AML-193 (cell line): ENCODE measurements at places on chromosomes 1 and 21.

GRCh38 chr1:222784371-222784770 is 30.5 kb upstream of the DISP1 start:
- DNase-seq: no peak

- DNase-seq: no peak
Observed at GRCh38 chr1:209324901-209325871, 258.3 kb upstream of the CAMK1G start.

- DNase-seq: no peak
Observed at GRCh38 chr1:205015241-205015640, 27.8 kb upstream of the CNTN2 start.

DNA sequence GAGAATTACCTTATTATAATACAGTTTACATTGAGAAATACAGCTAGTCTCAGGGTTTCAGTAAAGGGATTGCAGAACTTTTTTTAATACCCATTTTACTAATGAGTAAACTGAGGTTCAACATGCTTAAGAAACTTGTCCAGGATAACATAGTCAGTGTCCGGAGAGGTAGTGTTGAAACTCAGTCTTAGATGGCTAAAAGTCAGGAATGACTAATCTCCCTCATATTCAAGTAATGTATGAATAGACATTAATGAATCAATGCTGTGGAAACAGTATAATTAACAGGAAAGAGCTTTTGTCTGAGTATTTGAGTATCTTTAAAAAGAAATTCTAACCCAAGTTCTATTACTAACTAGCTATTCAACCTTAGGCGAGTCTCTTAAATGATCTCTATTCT is 397.6 kb downstream of the PLA2G4A start:
- no peak for DNase-seq

- no peak for DNase-seq
Observed at GRCh38 chr1:236480758-236481436, 42.9 kb upstream of the LGALS8 start.

DNA sequence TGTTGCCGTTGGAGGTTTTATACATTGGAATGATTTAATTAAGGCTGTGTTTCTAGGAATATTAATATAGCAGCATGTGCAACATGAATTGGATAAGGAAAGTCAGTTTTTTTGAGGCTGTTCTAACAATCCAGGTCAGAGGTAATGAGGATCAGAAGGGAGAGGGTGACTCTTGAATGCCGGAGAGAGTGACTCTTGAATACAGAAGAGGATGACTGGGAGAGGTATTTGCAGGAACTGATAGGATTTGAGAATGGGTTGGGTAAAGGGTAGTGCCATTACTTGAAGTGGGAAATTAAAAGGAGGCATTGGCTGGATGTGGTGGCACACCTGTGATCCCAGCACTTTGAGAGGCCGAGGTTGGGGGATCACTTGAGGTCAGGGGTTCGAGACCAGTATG is 55.6 kb upstream of the MACF1 start:
- no peak for DNase-seq

GRCh38 chr1:186634511-186634910 is 45.7 kb downstream of the PTGS2 start:
- DNase-seq: no peak

DNA sequence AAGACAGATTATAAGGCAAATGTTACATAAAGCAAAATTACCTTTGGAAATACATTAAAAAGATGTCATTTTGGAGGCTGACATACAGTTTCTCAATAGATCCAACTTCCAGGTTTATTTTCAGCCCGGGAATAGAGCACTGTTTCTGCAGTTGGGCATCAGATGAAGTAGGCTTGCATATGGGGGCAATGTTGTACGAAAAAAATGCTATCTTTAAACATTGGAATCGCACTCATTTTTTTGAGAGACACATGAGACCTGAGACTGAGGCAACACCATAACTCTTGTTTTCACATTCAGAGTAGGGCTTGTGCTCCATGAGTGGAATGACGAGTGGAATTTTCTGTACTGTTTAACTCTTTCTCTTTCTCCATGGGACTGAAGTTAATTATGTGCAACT is 122.4 kb upstream of the ZRANB2 start:
- DNase-seq: no peak

- DNase-seq: no peak
Observed at GRCh38 chr1:65149351-65150107, 1.5 kb downstream of the AK4 start.

DNA sequence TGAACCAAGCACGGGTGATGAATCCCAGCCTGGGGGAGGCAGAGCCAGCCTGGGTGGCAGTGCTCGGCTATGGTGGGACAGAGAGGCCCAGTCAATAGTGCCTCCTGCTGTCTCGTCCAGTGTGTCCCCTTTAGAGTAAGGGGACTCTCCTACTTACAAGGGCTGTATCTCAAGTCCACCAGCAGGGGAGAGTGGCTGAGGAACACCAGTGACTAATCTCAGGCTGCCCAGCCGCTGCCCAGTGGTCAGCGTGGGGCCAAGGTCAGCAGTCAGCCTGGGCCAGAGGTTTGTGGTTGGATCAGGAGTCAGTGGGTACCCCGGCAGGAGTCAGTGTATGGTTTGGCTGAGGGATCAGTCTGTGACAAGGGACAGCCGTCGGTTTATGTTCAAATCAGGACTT is 109.2 kb upstream of the RUNX3 start:
- DNase-seq: no peak

DNA sequence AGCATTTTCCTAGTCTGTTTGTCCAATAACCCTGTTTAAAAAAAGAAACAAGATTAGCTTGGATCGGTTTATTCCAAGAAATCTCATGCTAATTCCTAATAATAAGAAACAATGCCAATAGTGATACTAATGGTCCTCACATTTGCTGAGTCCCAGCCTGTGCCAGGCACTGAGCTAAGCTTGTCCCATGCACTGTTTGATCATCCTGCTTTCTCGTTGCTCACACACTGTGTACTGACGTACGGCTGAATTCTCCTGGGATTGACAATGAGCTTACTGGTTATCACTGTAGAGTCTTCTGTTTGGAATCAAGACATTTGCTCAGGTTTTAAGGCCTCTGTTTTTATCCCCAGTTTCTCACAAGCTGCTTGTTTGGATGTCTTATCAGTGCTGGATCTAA is 71.1 kb downstream of the CACNA1E start:
- DNase-seq: no peak

DNA sequence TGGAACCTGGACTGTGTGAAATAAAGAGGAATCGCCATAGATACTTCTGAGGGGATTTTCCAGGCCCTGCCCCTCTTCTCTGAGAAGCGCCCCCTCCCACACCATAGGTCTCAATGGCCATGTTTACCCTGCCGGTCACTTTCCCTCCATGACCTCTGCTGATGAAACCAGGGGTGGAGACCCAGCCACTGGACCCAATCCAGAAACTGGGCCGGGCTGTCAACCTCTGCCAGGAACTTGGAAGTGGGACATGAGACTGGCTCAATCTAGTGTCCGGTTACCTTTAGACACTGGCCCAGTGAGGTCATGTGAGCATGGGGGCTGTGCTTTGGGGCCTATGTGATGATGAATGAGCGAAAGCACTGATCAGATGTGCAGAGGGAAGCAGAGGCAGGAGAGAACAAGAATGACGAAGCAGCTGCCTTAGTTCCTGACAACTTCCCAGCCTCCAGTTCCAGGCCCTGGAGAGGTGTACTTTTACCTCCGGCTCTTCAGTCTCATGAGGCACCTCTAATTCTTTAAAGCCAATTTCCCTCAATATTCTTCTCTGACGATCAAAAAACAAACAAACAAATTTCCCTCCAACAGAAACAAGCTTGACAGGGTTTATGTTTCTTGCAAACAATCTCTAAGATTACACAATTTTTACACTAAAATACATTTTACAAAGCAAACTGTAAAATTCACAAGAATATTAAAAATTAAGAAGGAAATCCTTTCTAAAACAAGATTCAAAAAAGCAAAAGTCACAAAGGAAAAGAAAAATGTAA is 4.9 kb downstream of the ASAP3 start:
- DNase-seq: no peak

GRCh38 chr1:3611170-3612019 is at the start of gene MEGF6:
TSS of gene MEGF6 (minus strand) at chr1:3611508. CDS start at chr1:3611268, 240 bp downstream.
- no peak for DNase-seq

DNA sequence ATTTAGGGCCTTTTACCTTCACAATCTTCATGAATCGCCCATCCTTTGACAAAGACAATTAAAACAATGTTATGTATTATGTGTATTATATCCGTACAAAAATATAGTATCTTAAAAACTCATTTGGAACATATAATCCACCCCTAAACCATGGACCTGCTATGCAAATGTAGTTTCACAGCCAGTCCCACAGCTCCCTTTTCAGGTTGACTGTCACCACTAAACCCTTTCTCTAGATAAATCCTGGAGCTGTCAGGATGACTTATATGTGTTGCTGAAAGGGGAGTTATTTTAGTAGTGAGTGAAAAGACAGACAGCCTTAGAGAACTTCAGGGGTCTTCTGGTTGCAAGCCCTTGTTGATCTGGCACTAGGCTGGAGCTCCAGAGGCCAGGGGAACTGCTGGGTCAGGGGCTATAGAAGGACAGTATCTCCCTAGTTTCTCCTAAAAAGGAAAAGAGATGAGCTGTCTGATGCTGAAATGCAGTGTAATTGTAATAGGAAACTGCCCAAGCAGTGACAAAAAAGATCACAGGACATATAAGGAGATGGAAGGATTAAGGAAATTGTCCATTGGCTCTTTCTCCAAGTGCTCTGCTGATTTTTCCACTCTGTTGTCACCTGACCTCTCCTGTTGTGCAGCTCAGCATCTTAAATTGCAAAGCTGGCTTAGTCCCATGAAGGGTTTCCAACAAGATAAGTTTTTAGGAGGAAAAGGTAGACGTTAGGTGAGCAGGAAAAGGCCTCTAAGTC is 127.7 kb downstream of the S1PR1 start:
- no peak for DNase-seq

GRCh38 chr1:48524892-48525467 is 53.0 kb upstream of the SPATA6 start:
- no peak for DNase-seq
